ENCODE measurements at places on chromosomes 5 and 9.

- DNase-seq = peak; percentile 73
These were observed 32.6 kb upstream of the RXRA start for GRCh38 chr9:134293611-134294152.

GRCh38 chr5:103674251-103674650 lies 111.7 kb upstream of the NUDT12 start:
- DNase-seq = no peak

DNA sequence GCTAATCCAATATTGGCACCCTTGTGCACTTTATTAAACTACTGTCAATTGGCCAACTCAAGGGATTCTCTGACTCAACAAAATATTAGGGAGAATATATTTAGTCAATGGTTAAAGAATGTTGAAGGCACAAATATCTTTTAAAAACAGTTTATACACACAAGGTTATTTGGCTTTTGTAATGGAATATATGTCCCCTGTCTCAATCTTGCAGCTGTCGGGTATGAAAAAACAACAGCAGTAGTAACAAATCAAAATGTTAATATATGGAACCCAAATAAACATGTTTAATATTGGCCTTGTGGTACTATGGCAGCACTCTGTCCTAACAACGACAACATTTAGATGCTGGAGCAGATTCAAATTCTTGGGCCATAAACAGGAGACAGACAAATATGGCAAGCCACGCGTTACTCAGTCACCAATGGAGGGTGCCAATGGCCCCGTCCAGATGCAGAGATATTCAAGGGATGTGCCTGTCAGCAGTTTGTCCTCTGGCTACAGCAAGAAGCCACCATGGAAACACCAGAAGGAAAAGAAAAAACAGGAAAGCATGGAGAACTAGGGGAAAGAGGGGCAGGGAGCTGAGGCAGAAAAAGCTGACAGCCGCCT lies 342.0 kb downstream of the NDUFS4 start:
- no peak for DNase-seq

DNA sequence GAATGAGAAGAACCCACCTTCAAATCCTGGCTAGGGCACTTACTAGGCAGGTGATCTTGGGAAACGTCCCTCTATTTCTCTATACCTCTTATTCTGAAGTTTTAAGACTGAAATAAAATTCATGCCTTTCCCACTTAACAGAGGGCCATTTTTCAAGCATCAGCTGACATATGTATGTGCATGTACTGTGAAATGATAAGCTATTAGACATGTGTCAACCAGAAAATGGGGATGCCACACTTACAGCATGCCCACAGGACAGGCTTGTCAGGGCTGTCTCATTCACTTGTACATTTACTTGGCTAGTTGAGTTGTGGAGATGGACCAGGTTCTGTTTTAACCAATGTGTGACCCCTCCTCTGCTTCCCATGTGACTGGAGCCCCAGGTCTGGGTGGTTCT lies 78.5 kb downstream of the C9orf152 start:
- DNase-seq = no peak

DNA sequence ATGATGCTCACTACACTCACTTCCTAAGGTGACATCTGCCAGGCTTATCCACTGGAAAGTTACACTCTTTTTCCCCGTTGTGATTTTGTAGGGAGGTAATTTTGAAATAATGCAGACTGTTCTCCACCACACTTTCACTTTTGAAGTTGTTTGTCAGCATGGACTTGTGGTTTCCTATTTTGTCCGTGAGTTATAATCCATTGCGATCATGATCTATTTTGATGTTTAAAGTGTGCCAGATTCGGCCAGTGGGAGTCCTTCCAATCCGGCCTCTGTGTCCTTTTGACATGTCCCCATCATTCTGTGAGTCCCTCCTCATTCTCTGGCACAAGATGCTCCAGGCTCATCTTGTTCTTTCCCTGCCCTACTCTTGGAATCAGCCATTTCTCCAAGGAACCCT lies 211.3 kb upstream of the KLF4 start:
- no peak for DNase-seq

GRCh38 chr9:131279196-131279862 lies 3.0 kb upstream of the FAM78A start:
- no peak for DNase-seq

GRCh38 chr5:39654715-39655114 lies 229.9 kb upstream of the DAB2 start:
- no peak for DNase-seq

DNA sequence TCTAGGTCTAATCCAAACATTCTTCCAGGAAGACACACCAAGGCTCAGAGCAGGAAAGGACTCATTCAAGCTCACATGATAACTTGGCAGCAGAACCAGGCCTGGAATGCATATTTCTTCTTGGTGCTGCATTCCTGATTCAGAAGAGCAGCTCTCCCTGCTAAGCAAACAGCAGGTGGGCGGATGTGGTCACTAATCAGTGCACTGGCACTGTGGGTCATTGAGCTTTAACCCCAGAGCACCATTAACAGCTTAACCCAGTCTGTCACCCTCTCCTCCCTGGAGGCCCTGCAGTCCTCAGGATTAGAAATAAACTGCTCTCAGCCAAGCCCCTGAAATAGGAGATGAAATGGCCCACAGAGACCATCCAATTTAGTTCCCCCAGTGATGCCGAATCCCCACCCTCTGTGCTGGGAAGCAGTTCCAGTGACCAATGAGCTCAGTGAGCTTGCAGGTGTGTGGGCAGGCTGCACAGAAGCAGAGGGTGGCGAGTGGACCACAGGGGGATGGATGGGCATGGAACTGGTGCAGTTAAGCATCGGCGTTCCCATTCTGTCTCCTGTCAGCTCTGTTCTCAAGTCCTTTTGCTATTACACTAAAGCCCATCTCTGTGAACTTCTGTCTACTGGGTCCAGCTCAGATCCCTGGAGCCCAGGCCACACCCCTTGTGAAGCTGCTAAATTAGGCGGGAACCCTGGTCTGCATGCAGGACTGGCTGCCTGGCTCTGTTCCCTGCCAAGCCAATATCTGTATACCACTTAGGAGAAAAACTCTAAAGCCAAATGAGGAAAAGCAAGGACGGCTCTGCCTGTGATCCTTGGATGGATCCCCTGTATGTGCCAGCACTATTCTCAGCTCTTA lies 16.6 kb upstream of the MEGF9 start:
- DNase-seq = no peak

- no peak for DNase-seq
These were observed 34.4 kb upstream of the SLC6A3 start for GRCh38 chr5:1479581-1480188.

DNA sequence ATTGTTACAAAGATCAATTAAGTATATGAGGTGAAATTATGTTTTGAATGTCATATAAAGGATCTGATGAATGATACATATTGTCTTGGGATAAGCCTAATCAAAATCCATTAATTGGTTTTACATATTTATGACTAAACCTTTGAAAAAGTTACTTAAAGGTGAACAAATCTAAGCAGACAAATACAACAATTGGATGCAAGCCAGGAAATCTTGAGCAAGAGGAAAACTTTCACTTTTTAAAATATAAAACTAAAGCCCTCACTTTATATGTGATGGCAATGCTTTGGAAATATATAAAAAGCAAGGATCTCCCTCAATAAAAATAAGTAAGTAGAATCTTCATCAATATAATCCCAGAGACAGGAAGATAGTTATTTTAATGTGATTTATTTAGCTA lies 80.1 kb downstream of the EDIL3 start:
- no peak for DNase-seq

- DNase-seq = no peak
These were observed 28.5 kb downstream of the TBC1D2 start for GRCh38 chr9:98226957-98227356.

GRCh38 chr5:96338624-96339415 lies 94.2 kb downstream of the PCSK1 start:
- no peak for DNase-seq

GRCh38 chr5:172172912-172173563 lies 15.0 kb downstream of the STK10 start:
- no peak for DNase-seq
